Naive thymus-derived CD4-positive, alpha-beta T cell (primary cell): ENCODE measurements at places on chromosomes 3 and 15.

DNA sequence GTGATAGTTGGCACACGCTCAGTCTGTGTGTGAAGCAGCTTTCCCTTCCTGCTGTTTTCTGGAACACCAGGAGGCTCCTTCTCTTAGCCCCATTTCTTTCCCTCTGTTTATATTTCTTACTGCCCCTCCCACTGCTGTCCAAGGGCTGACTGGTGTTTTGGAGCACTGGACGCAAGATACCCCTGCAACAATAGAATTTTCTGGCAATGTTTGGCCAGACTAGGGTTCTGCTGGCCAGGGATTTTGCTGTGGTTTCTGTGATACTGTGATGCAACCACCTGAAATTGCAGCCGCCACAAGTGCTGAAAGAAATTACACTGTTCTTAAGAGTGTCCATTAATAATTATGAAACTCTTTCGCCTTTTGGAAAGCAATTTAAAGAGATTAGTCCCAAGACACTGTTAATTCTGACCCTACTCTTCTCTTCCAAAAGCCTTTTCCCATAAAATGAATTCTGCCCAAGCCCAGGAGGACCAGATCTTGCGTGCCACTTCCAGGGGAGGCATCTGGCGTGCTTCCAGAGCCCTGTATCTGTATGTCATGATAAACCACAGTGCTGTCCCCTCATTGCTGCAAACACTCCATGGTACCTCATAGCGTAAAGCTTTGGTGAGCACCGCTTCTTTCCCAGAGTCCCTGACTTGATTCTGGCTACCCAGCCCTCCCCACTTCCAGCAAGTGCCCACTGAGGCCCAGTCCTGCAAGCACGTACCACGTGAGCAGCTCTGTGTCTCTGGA is 159.4 kb upstream of the CHRM5 start:
- no peak for DNase-seq

GRCh38 chr3:170640737-170641171 is 54.9 kb upstream of the SLC7A14 start:
- no peak for DNase-seq

DNA sequence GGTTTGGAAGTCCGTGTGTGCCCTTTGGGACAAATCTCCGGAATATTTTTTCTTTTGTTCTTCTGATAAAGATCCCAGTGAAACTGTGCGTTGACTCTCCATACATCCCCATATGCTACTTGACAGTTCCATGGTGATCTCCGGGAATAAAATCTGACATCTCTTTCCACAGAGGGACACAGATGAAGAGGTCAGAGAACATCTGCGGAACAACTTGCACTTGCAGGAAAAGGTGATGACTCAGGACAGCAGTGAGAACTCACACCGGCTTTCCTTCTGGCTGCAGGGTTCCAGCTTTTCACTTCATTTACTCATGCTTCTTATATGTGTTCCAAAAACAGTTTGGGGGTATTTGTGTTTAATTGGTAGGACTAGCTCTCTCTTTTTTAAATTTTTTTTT is 157.5 kb upstream of the CHRM5 start:
- DNase-seq: no peak

GRCh38 chr3:126696701-126697267 is 7.3 kb upstream of the CHCHD6 start:
- no peak for DNase-seq

- no peak for DNase-seq
Observed at GRCh38 chr15:90145761-90146160, 43.5 kb upstream of the IDH2 start.

DNA sequence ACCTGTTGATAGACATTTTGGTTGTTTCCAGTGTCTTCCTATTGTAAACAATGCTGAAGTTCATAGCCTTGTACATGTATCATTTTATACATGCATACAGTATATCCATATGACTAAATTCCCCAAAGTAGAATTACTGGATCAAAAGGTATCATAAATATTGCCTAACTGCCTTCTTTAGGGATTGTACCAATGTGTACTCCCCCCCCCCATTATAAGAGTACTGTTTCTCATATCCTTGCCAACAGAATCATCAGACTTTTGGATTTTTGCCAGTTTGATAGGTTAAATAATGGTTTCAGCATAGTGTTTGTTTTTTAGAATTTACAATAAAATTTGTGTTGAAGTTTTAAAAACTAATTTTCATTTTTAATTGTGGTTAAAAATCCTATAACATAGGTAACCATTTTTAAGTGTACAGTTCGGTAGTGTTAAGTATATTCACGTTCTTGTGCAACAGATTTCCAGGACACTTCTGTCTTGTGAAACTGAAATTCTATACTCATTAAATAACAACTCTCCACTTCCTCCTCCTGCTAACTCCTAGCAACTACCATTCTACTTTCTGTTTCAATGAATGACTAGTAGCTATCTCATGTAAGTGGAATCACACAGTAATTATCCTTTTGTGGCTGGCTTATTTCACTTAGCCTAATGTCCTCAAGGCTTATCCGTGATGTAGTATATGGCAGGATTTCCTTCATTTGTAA is 30.8 kb upstream of the MAP3K13 start:
- DNase-seq: no peak

DNA sequence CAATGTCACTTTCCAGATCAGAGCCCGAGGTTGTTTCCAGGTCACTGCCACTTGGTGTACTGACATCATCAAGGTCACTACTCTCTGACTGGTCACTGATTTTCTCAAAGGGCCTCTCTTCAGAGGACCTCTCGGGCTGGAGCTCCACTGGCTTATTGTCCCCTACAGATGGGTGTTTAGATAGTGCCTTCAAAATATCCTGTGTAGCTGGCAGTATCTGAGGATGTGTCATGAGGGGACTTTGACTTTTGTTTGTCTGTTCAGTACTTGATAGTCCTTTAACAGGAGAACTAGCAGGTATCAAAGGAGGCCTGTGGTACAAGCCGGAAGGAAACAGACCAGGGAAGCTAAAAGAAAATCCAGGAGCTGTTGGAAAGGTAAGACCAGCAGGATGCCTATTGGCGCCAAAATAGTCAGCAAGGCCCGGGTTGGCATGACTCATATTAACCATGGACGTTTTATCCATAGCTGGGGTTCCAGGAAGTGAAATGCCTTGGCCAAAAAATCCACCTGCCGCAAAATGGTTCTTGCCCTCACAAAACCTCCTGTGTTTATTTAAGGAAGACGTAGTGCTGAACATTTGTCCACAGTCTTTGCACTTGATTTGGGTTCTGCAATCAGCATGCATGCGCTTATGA is 547.3 kb downstream of the MECOM start:
- no peak for DNase-seq

GRCh38 chr3:76615719-76616118 is 424.2 kb upstream of the ROBO2 start:
- DNase-seq: no peak

GRCh38 chr15:75352186-75353080 is 5.6 kb downstream of the NEIL1 start:
- DNase-seq: no peak

DNA sequence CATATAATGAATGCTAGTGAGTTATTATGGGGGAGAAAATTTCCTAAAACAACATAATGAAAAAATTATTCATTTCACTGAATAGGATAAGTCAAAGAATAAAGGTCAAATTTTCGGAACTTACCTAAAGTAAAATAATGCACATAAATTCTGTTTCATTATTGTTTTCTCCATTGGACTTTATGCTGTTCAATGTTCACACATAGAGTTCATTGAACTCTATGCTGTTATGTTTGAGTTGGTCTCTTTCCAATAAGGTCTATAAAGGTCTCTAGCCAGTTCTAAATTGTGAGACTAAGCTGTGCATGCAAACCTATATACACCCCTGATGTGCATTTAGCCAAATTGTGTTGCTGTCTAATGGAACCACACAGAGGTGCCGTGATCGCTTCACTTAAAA is 28.5 kb upstream of the STT3B start:
- no peak for DNase-seq

DNA sequence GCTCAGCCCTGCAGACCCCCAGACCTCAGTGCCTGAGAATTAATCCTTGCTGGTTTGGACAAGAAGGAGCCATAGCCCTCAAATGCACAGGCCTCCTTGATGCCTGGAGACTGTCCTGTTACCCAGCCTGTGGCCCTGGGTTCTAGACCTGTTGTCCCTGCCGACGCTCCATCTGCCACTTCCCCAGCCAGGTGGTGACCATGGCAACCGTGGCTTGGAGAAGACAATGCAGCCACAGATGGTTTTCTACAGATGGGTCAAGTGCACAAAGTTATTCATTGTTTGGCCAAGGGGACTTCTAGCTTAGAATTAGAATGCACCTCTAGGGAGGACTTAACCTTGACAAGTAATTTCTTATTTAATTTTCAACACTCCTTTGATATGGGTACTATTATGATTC is 297.1 kb downstream of the UACA start:
- no peak for DNase-seq

GRCh38 chr3:130596484-130596883 is 79.5 kb downstream of the COL6A6 start:
- no peak for DNase-seq

GRCh38 chr3:23999012-23999641 is 54.0 kb downstream of the NR1D2 start:
- peak; percentile 30 for DNase-seq

- no peak for DNase-seq
Observed at GRCh38 chr3:171950373-171950772, 89.0 kb upstream of the FNDC3B start.

DNA sequence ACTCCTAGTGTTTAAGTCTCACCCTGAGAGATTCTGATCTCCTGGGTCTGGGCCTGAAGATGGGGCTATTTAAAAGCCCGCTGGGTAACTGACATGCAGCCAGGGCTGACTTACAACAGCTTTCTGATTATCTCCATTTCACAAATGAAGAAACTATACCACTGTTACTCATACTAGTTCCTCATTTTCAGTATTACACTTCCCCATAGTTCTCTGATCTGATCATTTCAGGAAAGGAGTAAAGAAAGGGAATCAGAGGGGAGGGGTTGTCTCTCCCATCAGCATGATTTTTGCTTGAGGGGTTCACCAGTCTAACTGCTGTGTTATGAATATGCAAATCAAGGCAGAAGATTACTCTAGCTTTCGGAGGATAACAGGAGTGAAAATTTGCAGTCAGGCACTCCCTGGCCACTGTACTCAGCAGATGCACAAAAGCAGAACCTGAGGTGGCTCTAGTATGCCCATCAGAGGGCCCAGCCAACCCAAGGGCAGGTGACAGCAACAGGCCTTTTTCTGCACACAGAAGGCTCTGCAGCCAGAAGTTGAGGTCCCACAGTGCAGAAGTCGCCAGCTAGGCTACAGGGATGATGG is 59.4 kb downstream of the DAPK2 start:
- DNase-seq: no peak

GRCh38 chr3:195543500-195544229 is 540 bp upstream of the PPP1R2 start:
- peak; percentile 35 for DNase-seq

- DNase-seq: no peak
Observed at GRCh38 chr3:41035456-41036022, 163.8 kb upstream of the CTNNB1 start.

- no peak for DNase-seq
Observed at GRCh38 chr15:48802867-48803266, 8.0 kb downstream of the CEP152 start.

GRCh38 chr3:169527507-169527906 is 136.0 kb downstream of the MECOM start:
- no peak for DNase-seq

GRCh38 chr3:22779737-22780136 is 423.4 kb upstream of the UBE2E2 start:
- DNase-seq: no peak

GRCh38 chr3:157354722-157355121 is 81.9 kb upstream of the PTX3 start:
- DNase-seq: no peak

- DNase-seq: no peak
Observed at GRCh38 chr3:86990012-86990733, 776 bp downstream of the VGLL3 start.
